ENCODE measurements at places on chromosomes 2 and 18.

DNA sequence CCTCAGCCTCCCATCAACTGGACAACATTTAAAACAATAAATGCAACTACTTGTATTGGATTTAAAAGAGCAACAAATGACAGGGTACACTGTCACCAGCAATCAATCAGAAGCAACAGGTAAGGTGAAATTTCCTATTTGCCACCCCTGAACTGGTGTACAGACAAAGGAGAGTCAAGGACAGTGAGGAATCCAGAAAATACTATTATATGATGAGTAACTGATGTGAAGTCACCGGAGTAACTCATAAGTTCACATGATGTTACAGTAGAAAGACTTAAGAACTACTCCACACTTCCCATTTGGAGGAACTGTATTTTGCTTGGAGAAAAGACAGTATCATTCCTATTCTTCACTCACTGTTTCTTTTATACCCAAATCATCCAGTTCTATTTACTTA is 4.1 kb upstream of the STAT1 start:
- DNase-seq = no peak

GRCh38 chr18:25099895-25100294 is 252.1 kb downstream of the ZNF521 start:
- DNase-seq = no peak

DNA sequence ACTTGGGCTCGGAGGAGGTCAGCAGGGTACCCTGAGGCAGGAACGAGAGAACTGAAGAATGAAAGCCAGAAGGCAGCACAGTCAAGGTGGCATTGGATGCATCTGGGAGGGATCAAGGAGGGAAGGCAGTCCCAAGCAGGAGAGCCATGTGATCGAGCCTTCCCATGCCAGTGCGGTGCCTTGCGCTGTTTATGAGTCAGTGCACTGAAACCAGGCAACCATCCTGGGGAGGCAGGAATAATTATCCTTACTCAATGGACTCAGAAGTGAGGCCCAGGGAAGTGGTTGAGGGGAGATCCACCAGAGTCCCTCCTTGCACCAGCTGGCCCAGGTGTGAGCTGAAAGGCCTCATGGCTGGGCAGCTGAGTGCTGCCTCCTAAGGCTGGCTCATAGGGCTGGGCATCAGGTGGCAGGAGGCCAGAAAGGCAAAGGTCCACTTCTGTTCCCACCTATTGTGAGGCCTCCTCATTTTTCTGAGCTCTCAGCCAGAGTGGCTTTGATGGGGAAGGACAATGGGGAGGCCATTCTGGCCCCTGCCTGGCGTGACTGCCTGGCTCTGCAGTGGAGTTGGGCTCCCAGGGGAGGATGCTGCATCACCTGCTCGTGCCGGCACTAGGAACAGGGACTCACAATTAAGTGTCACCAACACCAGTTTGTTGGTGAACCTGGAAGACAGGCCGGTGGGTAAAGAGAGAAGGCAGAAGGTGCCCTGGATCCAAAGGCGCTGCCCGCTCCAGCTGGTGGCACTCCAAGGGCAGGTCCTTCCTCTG is 82.3 kb downstream of the TFCP2L1 start:
- no peak for DNase-seq

- no peak for DNase-seq
Measured at GRCh38 chr18:55351980-55352714, 235.8 kb downstream of the TCF4 start.

- DNase-seq = peak; percentile 75
Measured at GRCh38 chr2:129877795-129878775, 101.4 kb upstream of the RAB6C start.

- DNase-seq = no peak
Measured at GRCh38 chr2:41719756-41720155, 328.1 kb upstream of the PKDCC start.

GRCh38 chr2:2028041-2028440 is 283.7 kb upstream of the PXDN start:
- DNase-seq = no peak

DNA sequence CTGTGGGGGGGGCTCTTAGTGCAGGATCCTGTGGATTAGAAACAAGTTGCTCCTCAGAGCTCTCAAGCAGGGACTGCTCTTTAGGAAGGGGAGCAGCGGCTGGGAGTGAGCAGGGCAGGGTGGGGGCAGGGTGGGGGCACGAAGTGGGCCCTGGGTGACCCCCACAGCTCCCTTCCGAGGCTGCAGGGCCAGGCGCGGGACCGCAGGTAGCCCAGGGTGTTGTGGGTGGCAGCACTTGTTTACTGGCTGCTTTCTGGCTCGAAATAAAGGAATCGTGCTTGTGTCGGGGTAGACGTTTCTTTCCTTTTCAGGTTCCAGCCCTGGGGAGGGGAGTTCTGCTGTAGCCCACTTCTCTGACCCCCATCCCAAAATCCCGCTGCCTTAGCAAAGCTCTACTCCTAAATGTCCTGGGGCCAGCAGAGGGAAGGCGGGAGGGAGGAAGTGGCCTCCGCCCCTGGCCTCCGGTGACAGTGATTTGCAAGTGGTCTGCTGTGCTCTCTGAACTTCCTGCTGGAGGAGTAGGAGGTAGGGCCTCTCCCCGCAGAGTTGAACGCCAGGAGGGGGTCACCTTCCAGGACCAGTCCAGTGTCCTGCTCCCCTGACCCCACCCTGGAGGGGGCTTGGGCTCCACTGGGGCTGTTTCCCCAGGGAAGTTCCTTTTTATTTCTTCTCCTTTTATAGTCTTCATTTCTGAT is 8.3 kb downstream of the NEU4 start:
- peak; percentile 57 for DNase-seq

- no peak for DNase-seq
Measured at GRCh38 chr2:237932731-237933131, 34.1 kb upstream of the UBE2F start.

GRCh38 chr2:98465456-98466226 is 21.0 kb downstream of the INPP4A start:
- no peak for DNase-seq

DNA sequence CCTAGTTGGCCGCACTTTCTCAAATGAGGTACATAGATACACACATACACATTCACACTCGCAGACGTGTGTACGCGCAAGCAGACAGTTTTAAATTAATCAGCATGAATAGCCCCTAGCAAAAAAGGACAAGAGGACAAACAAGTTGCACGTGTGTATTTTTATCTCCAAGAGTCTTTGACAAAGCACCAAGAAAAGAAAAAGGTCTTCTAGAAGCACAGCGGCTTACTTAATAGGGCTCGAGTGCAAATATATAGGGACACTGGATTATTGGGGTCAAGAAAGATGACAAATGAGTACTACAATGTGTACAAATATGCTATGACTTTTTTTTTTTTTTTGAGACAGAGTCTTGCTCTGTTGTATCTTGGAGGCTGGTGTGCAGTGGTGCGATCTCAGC is 1.7 kb upstream of the BCL2 start:
- DNase-seq = no peak

GRCh38 chr2:179837408-179837807 is 24.0 kb downstream of the ZNF385B start:
- DNase-seq = no peak

DNA sequence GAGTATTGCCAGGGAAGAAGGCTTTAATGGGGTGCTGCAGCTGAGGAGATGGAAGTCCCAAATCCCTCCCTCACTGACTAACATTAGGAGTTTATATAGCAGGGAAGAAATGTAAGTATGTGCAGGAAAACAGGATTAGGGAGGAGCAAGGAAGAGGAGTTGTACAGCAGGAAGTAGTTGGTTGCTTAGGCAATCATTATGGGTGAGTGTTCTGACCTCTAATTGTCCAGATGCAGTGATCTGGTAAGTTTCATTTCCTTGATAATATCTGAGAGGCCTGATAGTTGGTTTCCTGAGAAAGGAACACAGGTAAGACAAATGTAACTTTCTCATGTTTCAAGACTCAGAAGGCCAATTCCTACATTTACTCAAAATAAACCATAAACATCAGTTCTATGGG is 331.9 kb upstream of the GULP1 start:
- no peak for DNase-seq

- no peak for DNase-seq
Measured at GRCh38 chr18:37253394-37254235, 312.0 kb downstream of the CELF4 start.

GRCh38 chr2:160906878-160907277 is 253.3 kb upstream of the TANK start:
- DNase-seq = no peak

GRCh38 chr2:237475704-237476141 is 11.3 kb upstream of the MLPH start:
- DNase-seq = no peak

- DNase-seq = peak; percentile 73
Measured at GRCh38 chr2:317501-318424, 29.9 kb upstream of the ALKAL2 start.

GRCh38 chr2:71003966-71004755 is 9.5 kb upstream of the TEX261 start:
- DNase-seq = no peak

DNA sequence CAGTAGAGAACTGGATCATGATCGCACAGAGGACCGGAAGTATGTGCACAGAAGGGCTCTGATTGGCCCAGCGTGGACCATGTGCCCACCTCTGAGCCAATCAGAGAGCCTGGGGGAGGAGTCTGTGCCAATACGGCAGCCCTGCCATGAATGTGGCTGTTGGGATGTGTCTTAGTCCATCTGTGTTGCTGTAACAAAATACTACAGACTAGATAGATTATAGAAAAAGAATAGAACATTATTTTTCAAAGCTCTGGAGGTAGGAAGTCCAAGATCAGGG is 132.0 kb downstream of the NDUFA10 start:
- DNase-seq = no peak

DNA sequence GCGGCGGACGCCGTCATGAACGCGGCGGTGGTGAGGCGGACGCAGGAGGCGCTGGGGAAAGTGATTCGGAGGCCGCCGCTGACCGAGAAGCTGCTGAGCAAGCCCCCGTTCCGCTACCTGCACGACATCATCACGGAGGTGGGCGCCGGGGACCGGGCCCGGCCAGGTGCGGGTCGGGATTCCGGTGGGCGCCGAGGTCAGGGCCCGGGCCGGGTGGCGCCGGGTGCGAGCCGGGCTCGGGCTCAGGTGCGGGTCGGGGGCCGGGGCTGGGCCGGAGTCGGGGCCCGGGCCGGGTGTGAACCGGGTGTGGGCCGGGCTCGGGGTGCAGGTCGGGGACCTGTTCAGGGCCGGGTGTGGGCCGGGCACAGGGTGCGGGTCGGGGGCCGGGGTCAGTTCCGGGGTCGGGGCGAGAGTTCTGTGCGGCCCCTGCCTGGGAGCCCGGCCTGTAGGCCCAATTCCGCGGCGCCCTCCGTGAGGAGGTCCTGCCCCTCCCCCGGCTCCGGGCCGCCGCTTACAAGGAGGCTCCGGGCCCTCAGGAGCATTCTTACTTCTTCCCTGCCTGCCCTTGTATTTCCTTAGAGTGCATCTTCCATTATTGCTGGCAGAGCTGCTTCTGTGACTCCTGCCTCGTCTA is 447 bp downstream of the TRAF3IP1 start:
- DNase-seq = no peak

- DNase-seq = no peak
Measured at GRCh38 chr18:55405475-55405874, 182.5 kb downstream of the TCF4 start.

DNA sequence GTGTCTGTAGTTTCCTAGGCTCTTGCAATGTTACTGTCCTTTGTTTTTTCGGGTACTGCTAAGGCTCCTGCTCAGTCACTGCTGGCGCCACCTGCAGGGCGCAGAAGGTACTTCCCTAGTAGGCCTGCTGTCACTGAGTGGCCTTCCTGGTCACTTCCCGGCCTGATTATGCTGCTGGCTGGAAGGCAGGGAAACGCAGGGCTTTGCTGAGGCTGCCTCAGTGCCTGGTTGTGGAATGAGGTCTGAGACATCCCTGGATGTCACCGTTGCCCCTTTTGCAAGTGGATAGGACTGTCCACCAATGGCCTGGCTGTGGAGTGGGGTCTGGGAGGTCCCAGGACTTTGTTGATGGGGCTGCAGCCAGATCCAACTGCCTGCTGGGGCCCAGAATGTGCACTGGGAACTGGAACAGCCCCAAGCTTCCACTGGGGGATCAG is 13.1 kb downstream of the DAW1 start:
- DNase-seq = peak; percentile 75

DNA sequence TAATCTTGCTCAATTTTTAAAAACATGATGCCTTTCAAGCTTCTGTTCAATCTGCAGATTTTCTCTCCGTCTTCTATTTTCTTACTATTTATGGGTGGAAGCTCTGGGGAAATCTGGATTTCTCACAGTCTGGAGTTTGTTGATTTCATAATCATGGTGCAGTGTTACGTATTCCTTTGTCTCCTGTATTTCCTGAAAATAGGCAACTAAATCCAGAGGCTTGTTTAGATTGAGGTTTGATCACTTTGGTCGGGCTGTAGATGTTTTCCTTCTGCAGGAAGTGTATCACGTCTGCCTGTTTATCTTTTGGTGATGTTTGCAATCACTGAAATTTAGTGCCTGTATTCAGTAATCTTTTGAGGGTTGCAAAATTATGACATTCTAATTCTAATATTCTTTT is 487.7 kb downstream of the LRRTM4 start:
- DNase-seq = no peak

- no peak for DNase-seq
Measured at GRCh38 chr2:120287183-120288015, 34.7 kb downstream of the RALB start.

DNA sequence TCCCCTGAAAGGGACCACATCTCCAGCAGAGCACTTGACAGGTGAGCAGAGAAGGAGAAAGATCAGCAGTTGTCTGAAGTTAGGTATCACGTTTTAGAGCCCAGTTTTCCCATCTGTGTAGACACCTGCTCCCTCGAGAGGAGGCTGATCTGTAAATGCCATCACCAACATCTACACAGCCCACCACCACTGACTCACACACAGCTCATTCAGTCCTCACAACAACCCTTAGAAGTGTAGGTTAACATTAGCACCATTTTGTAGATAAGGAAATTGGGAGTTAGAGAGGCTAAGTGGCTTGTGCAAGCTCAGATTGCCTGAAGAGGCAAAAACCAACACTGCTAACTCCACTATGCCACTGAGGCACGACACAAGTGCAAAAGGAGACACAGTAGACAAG is 37.2 kb upstream of the STAT1 start:
- DNase-seq = no peak

GRCh38 chr2:165443511-165443910 is 26.0 kb upstream of the CSRNP3 start:
- no peak for DNase-seq

DNA sequence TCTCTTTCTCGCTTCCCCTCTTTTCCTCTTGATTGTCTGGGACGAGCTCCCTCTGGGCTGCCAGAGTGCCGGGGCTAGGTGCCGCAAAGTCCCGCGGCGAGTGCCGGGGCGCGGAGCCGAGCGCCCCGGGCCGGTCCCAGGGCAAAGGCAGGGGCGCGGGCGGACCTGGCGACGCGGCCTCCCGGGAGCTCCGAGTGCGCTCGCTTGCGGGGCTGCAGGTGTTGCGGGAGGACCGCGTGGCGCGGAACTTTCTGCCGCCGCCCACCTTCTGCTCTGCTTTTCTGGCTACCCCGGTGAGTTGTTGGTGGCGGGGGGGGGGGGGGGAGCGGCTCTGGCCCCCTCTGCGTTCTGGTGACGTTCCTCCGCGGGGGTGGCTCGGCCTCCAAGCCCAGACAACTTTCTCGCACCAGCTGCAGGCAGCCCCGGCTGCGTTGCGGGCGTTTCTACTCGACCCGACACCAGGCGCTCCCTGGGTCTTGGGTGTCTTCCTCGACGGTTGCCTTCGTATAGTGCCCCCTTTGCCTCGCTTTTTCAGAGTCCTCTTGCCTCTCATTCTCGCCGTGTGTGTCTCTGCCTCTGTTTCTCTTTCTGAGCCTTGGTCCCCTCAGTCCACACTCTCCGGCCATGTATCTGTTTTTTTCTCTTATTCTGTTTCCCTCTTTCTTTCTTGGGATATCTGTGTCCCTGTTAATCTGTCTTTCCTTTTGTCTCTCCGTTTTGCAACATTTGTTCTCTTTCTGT is 759 bp downstream of the GALNT13 start:
- DNase-seq = no peak

- no peak for DNase-seq
Measured at GRCh38 chr2:10770956-10771750, 41.4 kb downstream of the PDIA6 start.
